Activated CD4-positive, CD25-positive, alpha-beta regulatory T cell treated with anti-CD3 and anti-CD28 coated beads, Interleukin-2, amount 50 U/mL, for 72 hours (primary cell): ENCODE measurements at places on chromosomes 16 and 17.

GRCh38 chr17:72494566-72494965 is 373.7 kb downstream of the SOX9 start:
- no peak for DNase-seq

- no peak for DNase-seq
Measured at GRCh38 chr17:30299000-30299399, 7.3 kb upstream of the BLMH start.

- DNase-seq: peak; percentile 23
Measured at GRCh38 chr17:49404361-49404760, 10.3 kb downstream of the PHB1 start.

DNA sequence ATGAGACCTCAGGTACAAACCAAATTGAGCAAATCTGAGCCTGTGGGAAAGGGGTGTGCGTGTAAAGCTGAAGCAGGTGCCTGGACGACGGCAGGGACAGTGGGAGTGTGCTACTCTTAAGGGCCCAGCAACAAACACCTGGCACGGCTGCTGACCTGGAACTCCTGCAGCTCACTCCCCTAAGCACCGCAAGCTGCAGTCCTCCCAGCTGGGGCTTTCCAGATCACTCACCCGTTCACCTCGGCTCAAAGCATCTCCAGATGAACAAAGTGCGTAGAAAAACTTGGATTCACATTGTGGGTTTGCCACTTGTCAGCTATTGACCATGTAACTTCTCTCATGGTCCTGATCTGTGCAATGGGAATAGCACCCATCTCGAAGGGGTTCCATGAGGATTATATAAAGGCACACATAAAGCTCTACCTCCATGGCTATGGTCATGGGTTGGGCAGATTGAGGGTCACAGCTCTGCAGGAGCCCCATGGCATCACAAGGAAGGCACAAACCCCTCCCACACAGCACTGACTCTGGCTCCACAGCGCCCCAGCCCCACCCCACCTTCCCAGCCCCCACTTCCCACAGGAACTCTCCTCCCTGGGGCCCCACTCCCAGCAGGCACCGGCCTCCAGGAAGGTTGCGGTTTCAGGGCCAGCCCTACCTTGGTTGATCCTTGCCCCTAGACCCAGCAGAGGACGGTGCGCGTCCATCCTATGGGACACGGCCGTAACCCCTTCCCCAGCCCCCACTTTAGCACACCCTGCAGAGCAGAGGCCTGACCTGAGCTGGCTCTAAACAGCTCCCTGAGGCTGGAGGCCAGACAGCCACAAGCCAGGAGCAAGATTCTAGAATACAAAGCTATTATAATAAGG is 21.9 kb downstream of the ST3GAL2 start:
- no peak for DNase-seq

- DNase-seq: no peak
Measured at GRCh38 chr17:70084476-70084875, 9.5 kb downstream of the KCNJ16 start.

DNA sequence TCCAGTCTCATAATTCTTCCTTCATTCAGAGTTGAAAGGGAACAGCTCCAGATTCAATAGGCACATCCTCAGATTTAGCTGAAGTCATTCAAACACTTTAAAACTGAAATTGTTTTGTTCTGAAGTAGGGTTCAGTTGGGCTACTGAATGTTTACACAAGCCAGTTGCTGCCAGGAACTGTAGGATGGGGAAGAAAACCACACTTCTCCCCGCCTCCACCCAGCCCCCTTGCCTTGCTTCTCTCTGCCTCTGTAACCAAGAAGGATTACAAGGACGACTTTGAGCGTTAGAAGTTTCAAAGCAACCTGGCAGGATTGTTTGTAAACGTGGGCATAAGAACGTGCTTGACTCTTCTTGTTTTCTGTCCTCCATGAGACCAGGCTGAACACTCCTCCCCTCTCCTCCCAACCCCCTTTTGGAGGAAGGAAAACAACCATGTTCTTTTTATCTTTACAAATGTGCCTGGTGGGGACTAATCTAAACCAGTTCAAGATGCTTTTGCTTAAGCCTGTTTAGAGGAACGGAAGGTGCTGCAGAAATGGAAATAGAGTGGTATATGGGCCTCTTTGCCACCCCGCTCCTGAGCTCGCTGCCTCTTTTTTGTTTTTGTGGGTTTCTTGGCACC is 287.9 kb downstream of the FTO start:
- no peak for DNase-seq

GRCh38 chr16:48003206-48003907 is 152.4 kb downstream of the ABCC12 start:
- DNase-seq: no peak

DNA sequence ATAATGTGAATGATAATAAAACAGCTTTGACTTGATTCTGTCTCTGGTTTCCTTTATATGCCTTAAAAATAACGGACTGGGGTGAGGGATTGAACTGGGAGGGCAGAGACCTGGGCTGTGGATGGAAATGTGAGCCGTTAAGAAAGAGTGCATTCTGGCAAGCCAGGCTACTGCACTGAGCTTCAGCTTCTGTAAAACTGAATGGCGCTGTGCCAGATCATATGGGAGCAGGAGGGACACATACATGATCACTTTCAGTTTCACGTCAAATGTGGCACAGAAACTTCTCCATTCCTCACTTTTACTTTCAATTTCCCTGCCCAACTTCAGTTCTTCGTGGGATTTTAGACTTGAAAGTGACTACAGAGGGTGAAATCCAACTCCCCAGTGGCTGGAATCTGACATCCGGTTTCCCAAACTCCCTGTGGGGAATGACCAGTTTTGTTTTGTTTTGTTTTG is 1.1 kb downstream of the MT2A start:
- peak; percentile 51 for DNase-seq

DNA sequence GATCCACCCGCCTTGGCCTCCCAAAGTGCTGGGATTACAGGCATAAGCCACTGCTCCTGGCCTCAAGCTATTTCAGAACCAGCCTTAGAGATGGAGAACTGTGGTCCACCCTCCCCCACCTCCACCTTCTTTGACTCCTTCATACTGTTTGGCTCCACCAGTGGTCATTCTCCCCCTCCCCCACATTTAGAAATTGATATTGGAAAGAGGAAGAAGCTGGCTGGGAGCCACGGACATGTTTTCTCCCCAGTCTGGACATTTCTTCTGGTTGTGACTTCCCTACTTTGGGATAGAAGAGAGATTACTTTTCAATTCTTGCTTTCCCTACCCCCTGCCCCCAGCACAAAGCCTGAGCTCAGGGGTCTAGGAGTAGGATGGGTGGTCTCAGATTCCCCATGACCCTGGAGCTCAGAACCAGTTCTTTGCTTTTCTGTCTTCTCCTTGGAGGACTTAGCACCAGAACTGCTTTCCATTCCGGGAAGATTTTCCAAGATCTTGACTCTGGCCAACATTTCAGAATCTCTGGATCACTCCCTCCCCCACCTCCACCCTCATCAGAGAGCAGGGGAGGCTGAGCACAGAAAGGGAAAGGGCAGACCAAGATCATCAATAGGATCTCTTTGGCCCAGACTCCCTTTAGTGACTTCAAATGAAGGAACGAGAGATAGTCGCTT is 16.3 kb downstream of the CAVIN1 start:
- DNase-seq: no peak

DNA sequence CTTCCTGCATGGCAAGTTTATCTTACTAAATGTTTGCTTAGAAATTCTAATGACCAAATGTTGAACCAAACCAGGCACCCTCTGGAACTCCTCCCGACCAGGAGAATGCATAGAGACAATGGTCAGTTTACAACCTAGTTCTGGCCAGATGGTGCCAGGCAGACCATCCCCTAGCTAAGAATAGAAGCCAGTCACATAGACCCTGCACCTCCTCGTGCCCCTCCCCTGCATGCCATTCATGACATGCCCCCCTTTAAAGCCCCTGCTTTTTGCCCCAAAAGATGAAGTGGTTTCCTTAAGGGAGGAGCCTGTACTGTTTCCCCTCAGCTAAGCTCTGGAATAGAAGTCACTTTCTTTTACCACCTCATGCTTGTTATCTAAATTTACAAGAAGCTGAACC is 6.6 kb upstream of the CPHXL start:
- DNase-seq: no peak

- no peak for DNase-seq
Measured at GRCh38 chr16:74951206-74951605, 33.7 kb downstream of the WDR59 start.

DNA sequence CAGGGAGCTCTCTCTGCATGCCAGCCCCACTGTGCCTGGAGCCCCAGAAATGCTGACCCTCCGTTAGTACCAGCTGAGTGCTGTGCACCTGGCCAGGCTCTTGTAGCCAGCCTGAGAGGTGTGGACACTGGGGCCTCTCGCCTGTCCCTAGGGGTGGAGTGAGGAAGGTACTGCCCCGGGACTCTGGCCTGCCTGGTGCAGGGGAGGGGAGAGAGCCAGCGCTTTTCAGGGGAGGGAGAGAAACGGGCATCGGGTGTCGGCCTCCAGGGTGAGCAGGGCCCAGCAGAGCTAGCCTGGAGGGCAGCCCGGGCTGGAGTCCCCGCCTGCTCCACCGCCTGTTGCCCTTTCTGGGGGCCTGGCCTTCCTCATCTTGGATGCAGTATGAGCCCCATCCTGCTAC is 13.1 kb downstream of the MAP2K3 start:
- DNase-seq: no peak

DNA sequence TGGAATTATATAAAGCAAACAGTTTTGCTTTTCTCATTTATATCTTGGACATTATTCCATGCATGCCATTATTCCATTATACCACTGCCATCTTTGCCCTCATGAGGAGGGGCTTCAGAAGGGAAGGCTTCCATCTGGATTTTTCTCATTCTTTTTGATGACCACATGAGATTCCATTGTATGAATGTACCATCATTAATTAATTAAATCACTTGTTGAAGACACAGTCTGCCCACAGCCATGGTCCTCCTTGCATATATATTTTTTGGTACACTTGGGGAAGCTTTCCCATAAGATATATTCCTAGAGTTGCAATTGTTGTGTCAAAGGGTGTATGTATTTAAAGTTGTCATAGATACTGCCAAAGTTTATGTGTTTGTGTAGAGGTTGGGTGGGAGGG is 7.1 kb downstream of the ARL4D start:
- DNase-seq: no peak

- DNase-seq: no peak
Measured at GRCh38 chr16:88497561-88498462, 44.7 kb downstream of the ZFPM1 start.

DNA sequence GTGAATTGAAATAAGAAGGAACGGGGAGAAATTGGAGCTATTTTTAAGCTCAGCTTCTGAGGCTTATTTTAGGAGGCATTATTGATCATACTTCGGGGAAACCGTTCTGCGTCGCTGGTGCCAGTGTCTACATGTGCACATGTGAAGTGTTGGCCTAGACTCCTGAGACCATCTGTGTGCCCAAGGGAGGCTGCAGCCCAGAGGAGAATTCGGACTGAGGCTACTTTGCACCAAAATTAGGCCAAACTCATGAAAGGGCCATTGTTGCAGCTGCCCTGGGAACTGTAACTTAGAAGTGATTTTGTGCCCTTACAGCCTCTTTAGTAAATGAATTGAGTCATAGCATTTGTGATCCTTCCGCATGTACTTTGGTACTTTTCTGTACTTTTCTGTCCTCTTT is 102.0 kb upstream of the NOL11 start:
- DNase-seq: no peak

GRCh38 chr17:59839651-59840328 is 53.0 kb downstream of the TUBD1 start:
- DNase-seq: no peak

- no peak for DNase-seq
Measured at GRCh38 chr16:10308305-10309193, 77.3 kb upstream of the ATF7IP2 start.

GRCh38 chr17:27329146-27329805 is 35.4 kb downstream of the WSB1 start:
- DNase-seq: no peak

DNA sequence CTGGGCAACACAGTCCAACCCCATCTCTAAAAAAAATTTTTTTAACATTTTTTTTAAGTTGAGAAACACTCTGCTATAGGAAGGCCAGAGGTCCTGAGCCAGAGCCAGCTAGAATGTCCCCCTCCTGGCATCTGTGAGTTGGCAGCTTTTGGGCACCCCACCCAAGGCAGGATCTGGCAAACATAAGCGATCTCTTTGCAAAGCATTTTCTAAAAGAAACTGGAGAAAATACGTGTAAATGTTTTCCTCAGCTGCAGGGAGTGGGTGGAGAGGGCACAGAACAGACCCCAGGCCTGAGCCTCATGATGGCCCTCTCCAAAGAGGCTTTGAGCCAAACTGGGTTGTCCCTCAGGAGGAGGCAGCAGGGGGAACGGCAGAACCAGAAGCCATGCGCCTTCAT is 11.7 kb downstream of the CAVIN1 start:
- DNase-seq: no peak

DNA sequence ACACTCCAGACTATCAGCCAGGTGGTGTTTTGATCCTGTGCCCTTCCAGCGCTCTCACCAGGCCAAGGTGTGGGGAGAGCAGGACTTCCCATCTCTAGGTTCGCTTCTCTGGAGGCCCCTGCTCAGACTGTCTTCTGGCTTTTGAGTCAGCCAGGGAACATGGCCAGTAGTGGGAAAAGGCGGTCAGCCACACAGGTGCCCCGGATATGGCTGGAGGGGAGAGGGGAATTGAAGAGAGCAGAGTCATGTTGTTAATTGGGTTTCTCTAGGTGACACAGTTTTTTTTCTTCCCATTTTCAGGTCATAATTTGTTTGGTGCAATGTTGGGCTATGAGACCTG is 1.5 kb downstream of the MINK1 start:
- no peak for DNase-seq

DNA sequence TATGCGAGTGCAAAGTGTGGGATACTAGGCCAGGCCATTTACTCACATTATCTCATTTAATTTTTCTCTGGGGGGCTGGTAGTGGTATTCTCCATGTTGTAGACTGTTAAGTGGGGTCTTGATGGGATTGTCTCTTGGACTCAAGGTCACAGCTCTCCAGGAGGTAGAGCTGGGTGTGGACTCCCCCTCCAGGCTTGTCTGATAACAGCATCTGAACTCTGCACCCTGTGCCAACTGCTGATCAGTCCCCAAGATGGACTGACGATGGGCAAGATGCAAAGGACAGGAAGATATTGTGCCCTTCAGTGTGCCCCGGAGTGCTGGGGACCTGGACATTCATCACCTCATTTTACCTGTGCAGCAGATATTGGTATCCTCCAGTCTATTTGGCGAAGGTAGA is 147.8 kb downstream of the MSI2 start:
- no peak for DNase-seq
